ENCODE measurements at places on chromosomes 6 and 20. TPM values are rescaled to one million over a fixed set of nuclear protein-coding genes. Genes with fewer than 3 reads are reported as not detected.

Gene IMPG1
- not detected for total RNA-seq

Gene PPP1R11
- total RNA-seq: 47.2 TPM

Gene RBPJL
- not detected for total RNA-seq

Gene SLC13A3
- 0.29 TPM for total RNA-seq

Gene TSHZ2
- 21.1 TPM for total RNA-seq

Gene NINL
- 3.3 TPM for total RNA-seq

Gene PPP1R16B
- 32.0 TPM for total RNA-seq

Gene NHLRC1
- total RNA-seq: 1.1 TPM

Gene PRKN
- 6.1 TPM for total RNA-seq

Gene PTCRA
- not detected for total RNA-seq

Gene C20orf202
- not detected for total RNA-seq

Gene RAET1G
- not detected for total RNA-seq

Gene HLA-G
- 0.23 TPM for total RNA-seq

Gene TAAR1
- not detected for total RNA-seq

Gene LY6G6D
- total RNA-seq: not detected

Gene ADGB
- not detected for total RNA-seq

Gene SLC22A1
- total RNA-seq: 2.3 TPM

Gene IL17F
- not detected for total RNA-seq

Gene CD93
- total RNA-seq: 0.38 TPM

Gene LY6G6C
- total RNA-seq: not detected

Gene RIN2
- total RNA-seq: 0.20 TPM

Gene GLP1R
- not detected for total RNA-seq

Gene CLPSL1
- not detected for total RNA-seq

Gene TMEM200A
- 3.4 TPM for total RNA-seq

Gene APOM
- 1.4 TPM for total RNA-seq

Gene DPPA5
- not detected for total RNA-seq

Gene LRRC73
- total RNA-seq: 0.95 TPM

Gene ENPP1
- 0.15 TPM for total RNA-seq

Gene OOEP
- total RNA-seq: not detected

Gene MICB
- total RNA-seq: 21.7 TPM

Gene BPIFB3
- not detected for total RNA-seq

Gene SAMD3
- 38.5 TPM for total RNA-seq

Gene CFAP206
- 0.35 TPM for total RNA-seq

Gene HEY2
- 0.32 TPM for total RNA-seq

Gene TFAP2A
- total RNA-seq: 0.28 TPM

Gene JPH2
- not detected for total RNA-seq

Gene SLC22A16
- total RNA-seq: not detected

Gene LY6G5C
- total RNA-seq: 8.8 TPM

Gene MEP1A
- not detected for total RNA-seq

Gene PTCHD4
- total RNA-seq: not detected

Gene BCAS1
- total RNA-seq: 0.26 TPM

Gene PGC
- 0.58 TPM for total RNA-seq

Gene ANKRD66
- not detected for total RNA-seq

Gene LGSN
- total RNA-seq: not detected

Gene EPPIN
- not detected for total RNA-seq

Gene RAD21L1
- not detected for total RNA-seq

Gene TBXT
- not detected for total RNA-seq

Gene SLC4A11
- 0.43 TPM for total RNA-seq

Gene APCDD1L
- total RNA-seq: not detected

Gene PHF20
- total RNA-seq: 156 TPM

Gene SYCP2L
- 0.56 TPM for total RNA-seq

Gene SLA2
- total RNA-seq: 28.8 TPM

Gene OR2H1
- not detected for total RNA-seq

Gene CEP85L
- total RNA-seq: 101 TPM
